ENCODE measurements at places on chromosomes 11 and 22. TPM values are rescaled to one million over a fixed set of nuclear protein-coding genes. Genes with fewer than 3 reads are reported as not detected.
A peak's percentile ranks its signal among the peaks of the same experiment; 100 is the strongest.

Gene OR5P2
- total RNA-seq = not detected

DNA sequence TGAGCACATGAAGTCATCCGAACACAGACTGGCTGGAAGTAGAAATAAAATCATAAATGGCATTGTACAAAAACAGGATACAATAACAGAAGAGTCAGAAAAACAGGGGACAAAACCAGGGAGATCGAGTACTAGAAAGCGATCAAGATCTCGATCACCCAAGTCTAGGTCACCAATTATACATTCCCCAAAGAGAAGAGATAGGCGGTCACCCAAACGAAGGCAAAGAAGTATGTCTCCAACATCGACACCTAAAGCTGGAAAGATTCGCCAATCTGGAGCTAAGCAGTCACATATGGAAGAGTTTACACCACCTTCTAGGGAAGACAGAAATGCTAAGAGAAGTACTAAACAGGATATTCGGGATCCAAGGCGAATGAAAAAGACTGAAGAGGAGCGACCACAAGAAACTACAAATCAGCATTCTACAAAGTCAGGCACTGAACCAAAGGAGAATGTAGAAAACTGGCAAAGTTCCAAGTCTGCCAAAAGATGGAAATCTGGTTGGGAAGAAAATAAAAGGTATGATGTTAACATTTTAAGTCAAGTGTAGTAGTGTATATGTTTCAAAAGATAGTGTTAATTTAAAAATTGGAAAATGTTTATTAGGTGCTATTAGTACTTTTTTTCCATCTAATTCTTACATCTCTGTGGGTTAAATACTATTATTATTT is 9.4 kb downstream of the PCF11 start:
- no peak overlapping the region for H3K4me3 ChIP-seq
- peaks cover 70% of the 10 kb centered on the region for H3K36me3 ChIP-seq
- DNase-seq = no peak
- peaks cover 48% of the 10 kb centered on the region for H3K4me1 ChIP-seq
- H3K27ac ChIP-seq = no peak overlapping the region

DNA sequence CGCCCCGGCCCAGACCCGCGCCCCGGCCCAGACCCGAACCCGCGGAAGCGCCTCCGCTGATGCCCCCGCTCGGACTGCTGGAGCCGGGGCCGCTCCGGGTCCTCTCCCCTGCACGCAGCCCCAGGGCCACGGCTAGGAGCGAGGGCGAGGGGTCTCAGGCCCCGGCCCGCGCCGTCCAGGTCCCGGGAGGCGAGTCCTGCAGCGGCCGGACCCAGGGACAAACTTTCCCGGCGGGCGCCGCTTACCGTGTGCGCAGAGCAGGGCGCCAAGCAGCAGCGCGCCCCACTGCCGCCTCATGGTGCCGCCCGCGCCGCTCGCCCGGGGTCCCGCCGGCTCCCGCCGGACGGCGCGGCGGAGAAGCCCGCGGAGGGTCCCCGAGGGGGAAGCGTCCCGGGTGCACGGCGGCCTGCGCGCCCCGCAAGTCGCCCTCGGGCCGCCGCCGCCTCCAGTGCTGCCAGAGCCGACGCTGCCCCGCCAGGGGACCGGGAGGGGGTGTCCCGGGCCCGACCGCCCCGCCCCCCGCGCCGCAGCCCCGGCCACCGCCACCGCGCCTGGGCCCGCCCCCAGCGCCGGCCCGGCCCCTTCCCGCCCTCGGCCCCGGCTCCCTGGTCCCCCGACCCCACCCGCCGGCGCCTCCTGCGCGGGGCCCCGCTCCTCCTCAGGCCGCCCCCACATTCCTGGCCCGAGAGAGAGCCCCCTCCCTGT is at the start of gene LRP4:
TSS of gene LRP4 (minus strand) at position 468 of the 705 bp plus-strand sequence. CDS start at position 297, 171 bp downstream.
- H3K27ac ChIP-seq = no peak within 1 kb of the TSS
- no peak for DNase-seq
- H3K36me3 ChIP-seq = no peaks in the 10 kb centered on the region
- peaks cover 39% of the 10 kb centered on the region for H3K27me3 ChIP-seq
- peaks cover 25% of the 10 kb centered on the region for H3K4me1 ChIP-seq
- peak within 1 kb of the TSS; percentile 51 for H3K4me3 ChIP-seq

Gene UNC93B1
- 19.0 TPM for total RNA-seq

DNA sequence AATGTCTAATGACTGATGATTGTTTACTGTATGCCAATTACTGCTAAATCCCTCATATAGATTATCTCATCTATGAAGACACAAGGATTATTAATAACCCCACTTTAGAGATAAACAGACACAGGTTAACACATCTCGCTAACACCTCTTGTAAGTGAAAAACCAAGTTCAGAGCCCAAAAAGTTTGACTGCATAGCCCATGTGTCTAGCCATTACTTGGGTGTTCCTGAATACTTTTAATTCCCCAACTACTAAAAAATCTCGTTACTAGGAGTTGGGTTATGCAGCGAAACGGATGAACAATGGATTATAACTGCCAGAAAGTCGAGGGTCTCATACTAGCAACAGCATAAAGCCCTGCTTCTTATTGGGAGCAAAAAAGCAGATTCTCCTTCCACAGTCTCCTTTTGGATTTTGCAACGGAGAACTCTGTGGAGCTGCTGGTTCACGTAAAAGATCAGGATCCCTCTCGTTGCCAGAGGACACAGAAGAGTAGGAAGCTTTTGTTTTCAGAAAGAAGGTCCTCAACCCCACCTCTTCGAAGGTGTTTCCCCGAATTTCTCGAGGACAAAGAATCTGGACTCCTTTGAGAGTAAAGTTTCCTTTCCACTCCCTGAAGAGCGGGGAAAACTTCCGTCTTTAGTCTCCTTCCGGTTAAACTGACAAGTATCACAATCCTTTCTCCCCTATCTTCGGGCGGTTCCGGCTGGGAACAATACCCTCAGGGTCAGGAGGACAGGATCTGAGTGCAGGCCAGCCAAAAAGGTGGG is 979 bp downstream of the ZBED5 start:
- H3K4me1 ChIP-seq = peaks cover 33% of the 10 kb centered on the region
- peak overlapping the region; percentile 96 for H3K27ac ChIP-seq
- no peaks in the 10 kb centered on the region for H3K27me3 ChIP-seq
- no peak for DNase-seq
- H3K36me3 ChIP-seq = peaks cover 35% of the 10 kb centered on the region

- H3K4me3 ChIP-seq = no peak overlapping the region
- H3K27ac ChIP-seq = no peak overlapping the region
- no peaks in the 10 kb centered on the region for H3K36me3 ChIP-seq
- no peaks in the 10 kb centered on the region for H3K4me1 ChIP-seq
- DNase-seq = no peak
- no peaks in the 10 kb centered on the region for H3K27me3 ChIP-seq
These were observed 87.9 kb downstream of the OSBP2 start for GRCh38 chr22:30782613-30783012.

DNA sequence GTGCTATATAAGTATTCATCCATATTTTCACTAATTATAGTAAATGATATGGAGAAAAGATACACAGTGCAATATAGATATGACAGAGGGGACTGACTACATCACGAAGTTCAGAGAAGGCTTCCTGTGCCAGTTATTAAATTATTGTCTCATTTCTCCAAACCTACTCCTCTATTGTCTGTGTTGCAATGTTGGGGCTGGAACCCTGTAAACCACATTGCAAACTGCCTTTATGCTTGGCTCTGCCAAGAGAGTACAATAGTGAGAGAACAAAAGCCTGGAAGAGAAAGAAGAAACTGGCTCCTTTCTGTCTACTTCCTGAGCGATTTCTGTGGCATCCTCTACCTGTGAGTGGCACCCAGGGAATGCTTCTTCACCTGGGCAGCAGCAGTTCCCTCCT is 46.4 kb downstream of the ME3 start:
- no peak for DNase-seq
- H3K27me3 ChIP-seq = no peaks in the 10 kb centered on the region
- H3K36me3 ChIP-seq = no peaks in the 10 kb centered on the region
- no peak overlapping the region for H3K4me3 ChIP-seq
- H3K4me1 ChIP-seq = no peaks in the 10 kb centered on the region

DNA sequence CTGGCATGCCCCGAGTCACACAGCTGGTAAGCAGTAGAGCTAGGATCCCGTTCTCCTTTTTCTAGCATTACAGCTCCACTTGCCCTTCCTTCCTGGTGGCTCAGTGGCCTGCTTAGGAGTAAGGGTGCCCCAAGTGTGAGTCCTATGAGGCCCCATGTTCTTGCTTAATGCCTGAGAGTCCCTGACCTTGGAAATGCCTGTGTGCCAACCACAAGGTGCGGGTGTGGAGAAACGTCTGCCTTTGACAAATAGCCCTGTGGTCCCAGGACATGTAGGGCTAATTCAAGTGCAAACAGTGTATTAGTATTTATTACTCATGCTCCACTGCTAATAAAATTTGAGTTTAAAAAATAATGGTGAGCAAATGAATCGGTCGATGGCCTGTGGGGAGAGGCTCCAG is 18.4 kb downstream of the GRIK4 start:
- no peak for DNase-seq
- H3K36me3 ChIP-seq = no peaks in the 10 kb centered on the region
- no peaks in the 10 kb centered on the region for H3K4me1 ChIP-seq
- H3K4me3 ChIP-seq = no peak overlapping the region

Gene PATE4
- total RNA-seq = not detected

DNA sequence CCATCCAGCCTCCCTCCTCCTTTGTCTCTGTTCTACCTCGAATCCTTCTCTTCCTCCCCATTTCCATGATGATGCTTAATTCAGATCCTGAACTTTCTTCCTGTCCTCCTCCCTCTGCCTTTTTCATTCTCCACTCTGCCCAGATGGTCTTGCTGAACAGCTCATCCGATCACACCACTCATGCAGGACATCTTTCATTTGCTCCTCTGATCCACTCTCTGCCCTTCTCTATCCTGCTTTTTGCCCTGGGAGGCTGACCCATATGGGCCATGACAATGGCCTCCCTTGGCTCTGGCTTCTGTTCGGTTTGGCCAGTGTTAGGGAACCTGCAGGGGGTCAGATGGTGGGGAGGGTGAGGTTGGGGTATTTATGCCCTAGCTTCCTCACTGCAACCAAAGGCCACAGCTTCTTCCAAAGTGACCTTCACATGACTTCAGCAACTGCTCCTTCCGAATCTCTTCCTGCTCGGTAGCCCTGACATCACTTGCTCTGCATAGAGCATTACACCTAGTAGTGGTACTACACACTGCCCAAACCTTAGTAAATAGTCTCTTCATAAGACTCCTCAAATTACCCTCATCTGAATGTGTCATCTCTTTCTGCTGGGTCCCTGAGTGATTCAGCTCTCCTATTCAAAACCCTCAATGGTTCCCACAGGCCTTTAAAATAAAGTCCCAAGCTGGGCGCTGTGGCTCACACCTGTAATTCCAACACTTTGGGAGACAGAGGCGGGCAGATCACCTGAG is 32.7 kb upstream of the MICAL2 start:
- H3K4me1 ChIP-seq = no peaks in the 10 kb centered on the region
- no peak for DNase-seq
- H3K4me3 ChIP-seq = no peak overlapping the region
- no peak overlapping the region for H3K27ac ChIP-seq
- no peaks in the 10 kb centered on the region for H3K36me3 ChIP-seq

Gene F2
- not detected for total RNA-seq

DNA sequence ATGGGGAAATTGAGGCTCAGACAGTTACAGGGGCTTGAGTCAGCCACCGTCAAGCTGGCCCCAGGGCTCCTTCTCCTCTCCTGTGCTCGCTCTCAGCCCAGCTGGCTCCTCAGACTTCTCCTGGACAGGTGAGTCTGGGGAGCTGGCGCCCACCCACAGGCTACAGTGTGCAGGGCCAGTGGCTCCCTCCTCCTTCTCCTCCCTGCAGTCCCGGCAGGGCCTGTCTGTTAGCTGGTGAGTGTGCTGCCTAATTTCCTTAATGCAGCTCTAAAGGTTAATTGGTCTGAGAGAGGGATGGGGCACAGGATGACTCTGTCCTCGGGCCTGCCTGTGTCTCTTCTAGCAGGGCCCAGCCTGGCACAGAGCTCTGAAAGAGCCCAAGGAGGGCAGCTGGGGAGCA is 31.7 kb downstream of the LMO1 start:
- no peaks in the 10 kb centered on the region for H3K36me3 ChIP-seq
- no peak overlapping the region for H3K4me3 ChIP-seq
- H3K27me3 ChIP-seq = no peaks in the 10 kb centered on the region
- DNase-seq = no peak
